Fibroblast of villous mesenchyme (primary cell): ENCODE measurements at places on chromosomes 7 and 10. TPM values are rescaled to one million over a fixed set of nuclear protein-coding genes. Genes with fewer than 3 reads are reported as not detected.
A peak's percentile ranks its signal among the peaks of the same experiment; 100 is the strongest.

GRCh38 chr7:81449105-81449504 lies 320.7 kb downstream of the HGF start:
- no peak for DNase-seq

DNA sequence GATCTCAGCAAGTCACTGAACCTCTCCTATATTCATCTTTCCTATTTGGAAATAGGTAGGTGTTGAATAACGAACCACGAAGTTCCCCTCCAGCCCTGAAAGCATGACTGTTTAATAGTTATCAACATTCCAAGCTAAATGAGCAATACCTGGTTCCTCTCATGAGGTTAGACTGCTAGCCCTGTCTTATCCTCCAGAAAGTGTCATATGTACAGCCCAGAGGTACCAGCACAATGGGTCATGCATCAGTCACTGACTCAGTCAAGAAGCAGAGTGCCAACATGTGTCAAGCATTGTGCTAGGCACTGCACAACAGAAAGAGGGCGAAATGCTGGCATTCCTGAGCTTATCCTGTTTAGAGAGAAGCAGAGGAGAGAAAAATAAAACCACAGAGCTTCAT lies 70.0 kb downstream of the AMPH start:
- no peak for DNase-seq

DNA sequence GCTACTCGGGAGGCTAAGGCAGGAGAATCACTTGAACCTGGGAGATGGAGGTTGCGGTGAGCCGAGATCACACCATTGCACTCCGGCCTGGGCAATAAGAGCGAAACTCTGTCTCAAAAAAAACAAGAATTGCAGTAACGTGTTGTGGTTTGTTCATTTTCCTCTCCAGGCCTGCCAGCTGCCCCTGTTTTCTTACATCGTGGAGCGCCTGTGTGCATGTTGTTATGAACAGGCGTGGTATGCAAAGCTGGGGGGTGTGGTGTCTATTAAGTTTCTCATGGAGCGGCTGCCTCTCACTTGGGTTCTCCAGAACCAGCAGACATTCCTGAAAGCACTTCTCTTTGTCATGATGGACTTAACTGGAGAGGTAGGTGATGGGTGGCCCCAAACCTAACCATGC lies 52.1 kb downstream of the TRRAP start:
- no peak for DNase-seq

DNA sequence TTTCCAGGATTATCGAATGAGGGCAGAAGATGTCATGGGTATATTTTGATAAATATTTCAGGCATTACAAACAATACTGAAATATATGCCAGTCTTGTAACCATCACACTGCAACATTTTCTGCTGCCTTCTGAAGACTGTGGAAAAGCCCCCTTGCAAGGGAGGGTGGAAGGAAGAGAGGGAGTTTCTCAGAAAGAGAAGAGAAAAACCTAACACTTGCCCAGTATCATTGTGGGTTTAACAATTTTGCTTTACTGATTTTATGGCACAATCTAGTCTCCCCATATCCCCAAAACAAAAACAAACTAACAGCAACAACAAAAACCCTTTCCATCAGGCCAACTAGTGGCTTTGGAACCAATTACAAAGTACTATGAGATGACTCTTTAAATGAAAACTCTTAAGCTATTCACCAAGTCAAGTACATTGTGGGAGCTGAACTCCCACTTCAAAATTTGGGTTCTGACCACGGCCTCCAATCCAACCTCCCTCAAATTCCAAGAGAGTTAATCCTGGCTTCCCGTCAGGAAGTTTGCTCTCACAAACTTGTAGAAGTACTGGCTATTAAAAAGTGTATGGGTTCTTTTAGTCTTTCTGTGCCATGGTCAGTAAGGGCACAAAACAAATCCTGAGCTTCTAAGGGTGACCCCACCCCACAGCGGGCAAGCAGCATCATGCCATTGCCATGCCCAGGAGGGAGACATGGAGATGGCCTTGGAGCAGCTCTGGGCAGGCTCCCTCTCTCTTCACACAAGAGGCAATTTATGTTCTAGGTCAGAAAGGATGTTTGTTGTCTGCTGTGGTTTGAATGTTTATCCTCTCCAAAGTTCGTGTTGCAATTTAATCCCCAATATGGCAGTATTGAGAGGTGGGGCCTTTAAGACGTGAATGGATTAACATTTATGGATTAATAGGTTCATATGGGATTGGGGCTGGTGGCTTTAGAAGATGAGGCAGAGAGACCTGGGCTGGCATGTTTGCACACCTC lies 96.3 kb downstream of the JAZF1 start:
- DNase-seq, result peak; percentile 74

- DNase-seq, result no peak
Measured at GRCh38 chr7:18276380-18276779, 219.2 kb upstream of the HDAC9 start.

GRCh38 chr7:39221901-39222300 lies 244.2 kb downstream of the POU6F2 start:
- DNase-seq, result no peak

- DNase-seq, result no peak
Measured at GRCh38 chr7:103598326-103598905, 152.4 kb upstream of the SLC26A5 start.

GRCh38 chr10:78194050-78194449 lies 160.4 kb downstream of the RPS24 start:
- DNase-seq, result no peak

- peak; percentile 49 for DNase-seq
Measured at GRCh38 chr7:76220185-76221057, 18.7 kb downstream of the SRRM3 start.

- DNase-seq, result no peak
Measured at GRCh38 chr10:78109210-78109609, 75.5 kb downstream of the RPS24 start.

DNA sequence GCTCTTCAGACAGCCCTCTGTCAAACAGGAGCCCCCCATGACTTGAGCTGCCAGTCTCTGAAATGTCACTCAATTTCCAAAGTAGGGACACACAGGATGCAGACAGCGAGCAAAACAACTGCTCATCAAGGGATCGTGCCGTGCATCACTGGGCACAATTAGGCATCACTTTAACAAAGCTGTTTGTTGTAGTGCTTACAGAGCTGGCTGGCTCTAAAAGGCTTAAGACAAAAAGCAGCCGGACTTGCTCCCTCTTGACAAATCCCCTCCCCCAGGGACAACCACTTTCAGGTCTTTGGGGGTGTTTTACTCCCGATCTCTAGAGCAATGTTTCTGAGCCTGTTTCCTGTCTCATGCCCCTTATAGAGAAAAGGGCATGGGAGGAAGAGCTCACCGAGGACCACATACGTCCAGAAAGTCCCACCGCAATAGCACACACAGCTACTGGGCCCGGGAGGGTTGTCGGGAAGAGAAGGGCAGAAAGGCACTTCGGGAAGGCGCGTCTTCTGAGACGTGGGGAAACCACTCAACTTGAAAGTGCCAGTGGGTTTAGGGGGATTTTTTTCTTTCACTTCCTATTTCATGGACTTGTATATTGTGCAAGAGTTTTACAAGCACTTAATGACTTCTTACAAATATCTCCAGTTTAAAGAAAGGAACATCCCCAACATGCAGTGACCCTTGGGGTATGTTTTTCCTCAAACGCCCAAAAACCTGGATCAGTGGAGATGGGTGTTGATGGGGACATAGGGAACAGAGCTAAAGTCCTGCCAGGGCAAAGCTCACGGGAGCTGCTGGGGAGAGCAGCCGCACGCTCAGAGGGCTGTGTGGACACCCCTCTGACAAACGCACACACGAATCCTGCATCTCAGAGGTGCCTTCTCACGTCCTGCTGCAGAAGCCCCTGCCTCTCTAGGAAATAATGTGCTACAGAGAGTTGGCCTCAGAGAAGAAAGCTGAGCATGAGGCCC lies 27.1 kb downstream of the LRRC20 start:
- DNase-seq, result peak; percentile 92

DNA sequence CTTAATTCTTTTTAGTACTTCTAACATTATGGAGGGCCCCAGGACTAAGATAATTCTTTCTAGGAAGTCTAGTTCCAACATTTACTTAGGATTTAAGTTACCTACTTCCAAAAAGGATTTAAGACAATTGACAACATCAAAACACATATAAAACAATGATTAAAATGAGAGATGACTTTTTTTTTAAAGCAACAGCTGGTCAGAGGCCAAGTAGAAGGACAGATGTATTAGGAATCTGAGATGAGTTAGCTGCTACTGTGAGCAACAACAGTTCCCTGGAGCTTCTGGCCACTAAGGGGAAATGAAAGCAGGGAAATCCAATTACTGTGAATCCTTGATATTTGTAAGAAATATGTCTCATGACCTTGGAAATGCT lies 222.3 kb downstream of the PHTF2 start:
- DNase-seq, result no peak

DNA sequence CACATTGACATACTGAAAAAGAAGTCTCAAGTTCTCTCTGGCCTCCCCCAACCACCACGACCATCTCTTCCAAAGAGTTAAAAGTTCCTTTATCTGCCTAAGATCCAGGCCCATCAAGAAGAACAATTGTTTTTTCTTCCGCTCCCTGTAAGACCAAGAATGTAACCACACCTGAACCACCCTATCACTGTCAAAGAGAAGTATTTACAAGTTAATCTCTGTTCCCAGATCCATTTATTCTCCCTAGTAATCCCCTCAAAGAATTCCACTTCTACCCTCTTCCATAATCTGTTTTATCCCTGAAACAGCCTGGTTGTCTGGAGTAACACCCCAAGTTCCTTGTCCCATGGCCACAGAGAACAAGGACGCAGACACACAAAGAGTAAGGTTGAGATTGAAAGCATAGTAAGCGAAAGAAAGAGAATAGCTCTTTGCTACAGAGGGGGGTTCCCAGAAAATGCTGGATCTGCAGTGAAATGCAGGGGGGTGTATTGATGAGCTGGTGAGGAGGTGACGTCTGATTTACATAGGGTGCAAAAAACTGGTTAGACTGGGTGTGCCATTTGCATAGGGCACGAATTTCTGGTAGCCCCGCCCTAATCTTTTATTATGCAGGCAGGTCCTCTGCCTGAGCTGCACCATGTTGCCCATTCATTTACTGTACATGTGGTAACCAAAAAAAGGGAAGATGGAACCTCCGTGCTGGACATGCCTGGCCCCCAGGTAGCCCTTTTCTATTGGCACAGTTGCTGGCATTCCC lies 122.0 kb downstream of the SKIDA1 start:
- DNase-seq, result no peak

- DNase-seq, result peak; percentile 45
Measured at GRCh38 chr7:23863209-23863787, 153.3 kb downstream of the STK31 start.

- peak; percentile 2 for DNase-seq
Measured at GRCh38 chr7:45447296-45447695, 126.9 kb upstream of the ADCY1 start.

GRCh38 chr7:77933394-77933793 lies 134.8 kb downstream of the PHTF2 start:
- peak; percentile 54 for DNase-seq

- DNase-seq, result no peak
Measured at GRCh38 chr10:126732308-126732707, 61.8 kb upstream of the C10orf90 start.

The ADCYAP1R1 gene
- under 0.01 TPM in 1 of 2 replicates, not detected in the other for total RNA-seq

The OR9A2 gene
- not detected in 2 replicates for total RNA-seq

The STMP1 gene
- total RNA-seq, result 18.6 and 19.0 TPM in 2 replicates

The GIMAP6 gene
- not detected in 2 replicates for total RNA-seq

The SRPK2 gene
- total RNA-seq, result 60.9 and 64.7 TPM in 2 replicates

The JAKMIP3 gene
- under 0.01 and 0.43 TPM in 2 replicates for total RNA-seq

The MRPS24 gene
- total RNA-seq, result 108 and 112 TPM in 2 replicates

The ANKRD61 gene
- total RNA-seq, result not detected in 2 replicates

The PTN gene
- 9.1 and 25.1 TPM in 2 replicates for total RNA-seq
